ENCODE measurements at places on chromosomes 3 and 15.

GRCh38 chr15:40160021-40160420 is 848 bp upstream of the BUB1B start:
- no peak for DNase-seq

- no peak for DNase-seq
These were observed 194.5 kb downstream of the CPNE4 start for GRCh38 chr3:131840156-131840797.

DNA sequence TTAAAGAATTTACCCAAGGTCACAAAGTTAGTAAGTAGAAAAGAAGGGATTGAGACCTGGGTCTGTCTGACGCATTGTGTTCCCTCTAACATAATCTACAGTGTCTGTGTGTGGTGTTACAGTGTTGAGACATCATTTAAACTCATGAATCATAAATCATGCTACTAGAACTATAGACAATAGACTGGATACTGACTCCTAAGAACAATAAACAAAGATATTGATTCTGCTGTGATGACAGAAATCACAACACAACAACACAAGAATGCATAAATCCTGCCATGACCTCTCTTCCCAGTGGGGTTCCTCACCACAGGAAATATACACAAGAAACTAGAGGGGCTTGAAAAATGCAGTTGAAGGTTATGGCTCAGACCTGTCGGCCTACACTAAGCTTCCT is 44.3 kb downstream of the TRIM69 start:
- no peak for DNase-seq

DNA sequence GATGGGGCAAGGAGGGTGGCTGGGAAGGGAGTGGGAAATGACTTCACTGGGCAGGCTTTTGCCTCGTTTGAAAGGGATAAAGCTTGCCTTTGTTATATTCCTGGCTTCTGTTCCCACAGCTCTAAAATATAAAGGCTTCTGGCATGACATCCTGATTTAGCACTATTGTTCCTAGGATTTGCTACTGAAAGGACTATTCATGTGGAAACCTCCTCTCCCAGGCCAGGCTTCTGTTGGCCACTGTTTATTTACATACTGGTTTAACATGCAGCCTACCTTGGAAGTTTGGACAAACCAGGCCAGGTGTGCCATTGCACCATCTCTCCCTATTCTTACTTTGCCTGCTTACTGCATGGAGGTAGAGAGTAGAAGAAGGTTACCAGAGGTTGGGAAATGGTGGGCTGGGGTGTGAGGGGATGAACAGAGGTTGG is 2.4 kb upstream of the LMCD1 start:
- DNase-seq: no peak

DNA sequence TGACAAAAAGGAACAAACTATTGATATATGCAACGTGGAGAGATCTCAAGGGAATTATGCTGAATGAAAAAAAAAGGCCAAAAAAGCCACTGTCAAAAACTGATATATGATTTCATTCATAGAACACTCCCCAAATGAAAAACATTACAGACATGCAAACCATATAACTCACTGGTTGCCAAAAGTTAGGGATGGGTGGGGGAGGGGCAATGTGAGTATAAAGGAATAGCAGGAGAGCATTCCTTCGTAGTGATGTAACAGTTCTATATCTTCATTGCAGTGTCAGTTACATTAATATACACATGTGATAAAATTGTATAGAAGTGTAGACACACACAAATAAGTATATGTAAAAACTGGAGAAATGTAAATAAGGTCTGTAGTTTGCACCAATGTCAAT is 12.2 kb downstream of the GBE1 start:
- DNase-seq: no peak

All from WERI-Rb-1 (cell line).